ENCODE measurements at places on chromosomes 7 and 10.

- no peak for DNase-seq
Measured at GRCh38 chr7:3327655-3328054, 26.6 kb downstream of the SDK1 start.

- no peak for DNase-seq
Measured at GRCh38 chr7:104174798-104175197, 33.0 kb downstream of the ORC5 start.

GRCh38 chr7:80127412-80128160 is 7.0 kb upstream of the GNAI1 start:
- peak; percentile 41 for DNase-seq

GRCh38 chr7:136870866-136871487 is 2.5 kb downstream of the CHRM2 start:
- DNase-seq = no peak

DNA sequence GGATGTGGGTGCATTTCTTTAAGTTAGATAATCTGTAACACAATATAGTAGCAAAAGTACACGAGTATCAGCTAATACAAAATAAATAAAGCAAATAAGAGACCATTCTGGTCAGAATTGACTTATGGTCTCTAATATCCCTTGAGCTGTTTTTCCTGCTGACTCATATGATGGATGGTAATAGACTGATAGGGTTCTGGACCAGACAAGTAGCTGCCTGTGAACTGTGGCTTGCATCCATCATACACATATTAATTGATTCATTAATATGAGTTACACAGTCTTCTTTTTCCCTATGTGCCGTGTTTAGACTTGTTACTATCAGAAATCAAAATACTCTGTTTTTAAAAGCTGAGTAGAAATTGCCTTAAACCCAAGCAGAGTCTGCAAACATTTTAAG is 762.8 kb downstream of the GATA3 start:
- DNase-seq = no peak

DNA sequence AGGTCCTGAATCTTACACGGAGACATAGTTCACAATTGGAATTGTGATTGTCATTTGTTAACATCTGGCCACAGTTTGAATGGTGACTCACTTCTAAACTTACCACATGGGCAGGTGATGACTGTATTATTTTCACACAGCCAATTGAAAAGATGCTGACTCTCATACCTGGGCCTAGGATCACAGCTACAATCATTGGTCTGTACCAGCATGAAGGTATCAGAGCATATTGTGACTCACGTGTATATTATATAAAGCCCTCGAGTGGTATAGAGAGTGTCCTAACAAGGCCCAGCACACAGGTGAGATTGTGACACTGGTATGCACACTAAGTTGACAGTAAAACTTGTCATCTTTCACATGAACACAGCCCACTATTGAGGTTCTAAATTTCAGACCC is 9.4 kb upstream of the ZNF107 start:
- no peak for DNase-seq

GRCh38 chr10:114239117-114239993 is at the start of gene VWA2:
TSS of gene VWA2 (plus strand) at chr10:114239254. CDS start at chr10:114248714, 9,460 bp downstream.
- peak; percentile 73 for DNase-seq

DNA sequence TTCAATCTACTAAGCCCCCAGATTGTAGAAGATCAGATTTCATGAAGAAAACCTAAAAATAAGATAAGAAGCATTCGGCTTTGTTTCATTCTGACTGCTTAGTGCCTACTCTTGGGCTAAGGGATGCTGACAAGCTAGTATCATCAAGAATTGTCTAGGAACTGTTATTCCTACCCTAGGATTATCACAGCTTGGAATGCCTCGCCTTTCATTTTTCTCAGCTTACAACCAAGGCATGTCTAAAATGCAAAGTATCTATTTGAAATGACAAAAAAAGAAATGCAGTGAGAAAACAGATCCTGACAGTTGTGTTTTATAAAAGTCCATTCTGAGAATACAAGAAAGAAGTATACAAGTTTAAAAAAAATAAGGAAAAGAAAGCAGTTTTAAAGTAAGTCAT is 441.0 kb downstream of the KCNMA1 start:
- no peak for DNase-seq

- no peak for DNase-seq
Measured at GRCh38 chr10:133466683-133467275, 13.0 kb downstream of the SCART1 start.

DNA sequence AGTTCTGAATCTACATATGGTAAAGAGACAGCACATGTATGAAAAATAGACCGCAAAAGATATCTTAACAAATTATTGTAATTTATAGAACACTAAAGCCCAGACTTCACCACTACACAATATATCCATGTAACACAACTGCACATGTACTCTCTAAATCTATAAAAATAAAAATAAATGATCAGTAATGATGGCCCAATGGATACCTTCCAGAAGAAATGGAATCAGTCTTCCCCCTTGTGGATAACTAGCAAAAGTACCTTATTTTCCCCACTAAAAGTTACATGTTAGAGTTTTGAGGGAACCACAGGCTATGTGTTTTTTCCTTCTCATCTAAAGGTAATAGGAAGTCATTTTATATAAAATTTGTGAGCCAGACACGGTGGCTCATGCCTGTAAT is 25.7 kb downstream of the C7orf25 start:
- DNase-seq = peak; percentile 52

- no peak for DNase-seq
Measured at GRCh38 chr10:97217299-97217698, 31.5 kb upstream of the SLIT1 start.

DNA sequence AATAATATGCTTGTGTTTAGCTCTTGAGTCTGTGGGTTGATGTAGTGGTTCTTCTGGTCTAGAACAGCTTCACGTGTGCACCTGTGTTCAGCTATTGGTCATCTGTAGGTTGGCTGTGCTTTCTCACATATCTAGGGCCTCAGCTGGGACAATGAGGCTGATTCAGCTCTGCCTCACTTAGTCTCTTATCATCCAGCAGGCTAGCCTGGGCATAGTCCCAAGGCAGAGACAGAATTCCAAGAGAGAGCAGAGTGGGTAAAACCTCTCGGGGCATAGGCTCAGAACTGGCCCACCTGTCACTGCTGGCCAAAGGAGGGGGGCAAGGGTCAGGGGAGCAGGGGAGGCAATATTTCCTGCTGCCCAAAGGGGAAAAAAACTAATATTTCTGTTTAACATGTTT is 32.0 kb upstream of the MXI1 start:
- no peak for DNase-seq

DNA sequence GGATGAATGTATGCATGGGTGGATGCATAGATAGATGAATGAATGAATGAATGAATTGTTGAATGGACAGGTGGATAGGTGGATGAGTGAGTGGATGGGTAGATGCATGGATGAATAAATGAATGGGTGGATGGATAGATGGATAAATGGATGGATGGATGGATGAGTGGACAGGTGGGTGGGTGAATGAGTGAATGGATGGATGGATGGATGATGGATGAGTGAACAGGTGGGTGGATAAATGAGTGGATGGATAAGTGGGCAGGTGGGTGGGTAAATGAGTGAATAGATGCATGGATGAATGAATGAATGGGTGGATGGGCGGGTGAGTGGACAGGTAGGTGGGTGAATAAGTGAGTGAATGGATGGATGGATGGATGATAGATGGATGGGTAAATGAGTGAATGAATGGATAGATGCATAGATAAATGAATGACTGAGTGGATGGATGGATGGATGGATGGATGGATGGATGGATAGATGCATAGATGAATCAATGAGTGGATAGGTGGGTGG is 72.6 kb downstream of the MYL10 start:
- DNase-seq = no peak

- no peak for DNase-seq
Measured at GRCh38 chr10:73017955-73018480, 63.4 kb upstream of the PLA2G12B start.

GRCh38 chr10:55232553-55232952 is 431.5 kb upstream of the PCDH15 start:
- DNase-seq = no peak

- no peak for DNase-seq
Measured at GRCh38 chr10:17506856-17507471, 52.6 kb upstream of the ST8SIA6 start.

- DNase-seq = no peak
Measured at GRCh38 chr10:88158526-88159122, 295.2 kb downstream of the PTEN start.

- DNase-seq = no peak
Measured at GRCh38 chr7:92851732-92852131, 15.4 kb upstream of the CDK6 start.

DNA sequence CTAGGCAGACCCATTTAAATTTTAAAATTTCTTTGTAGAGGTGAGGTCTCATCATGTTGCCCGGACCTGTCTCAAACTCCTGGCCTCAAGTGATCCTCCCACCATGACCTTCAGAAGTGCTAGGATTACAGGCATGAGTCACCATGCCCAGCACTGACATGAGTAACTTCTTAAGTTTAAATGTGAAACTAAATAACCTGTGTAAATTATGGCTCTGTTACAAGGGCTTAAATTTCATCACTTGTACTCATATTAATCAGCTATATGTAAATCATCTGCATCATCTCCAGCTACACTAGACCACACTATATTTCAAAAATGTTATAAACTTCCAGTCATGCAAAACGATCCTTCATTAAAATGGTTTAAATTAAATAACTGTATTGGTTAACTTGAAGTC is 56.1 kb downstream of the ATAD1 start:
- DNase-seq = no peak

DNA sequence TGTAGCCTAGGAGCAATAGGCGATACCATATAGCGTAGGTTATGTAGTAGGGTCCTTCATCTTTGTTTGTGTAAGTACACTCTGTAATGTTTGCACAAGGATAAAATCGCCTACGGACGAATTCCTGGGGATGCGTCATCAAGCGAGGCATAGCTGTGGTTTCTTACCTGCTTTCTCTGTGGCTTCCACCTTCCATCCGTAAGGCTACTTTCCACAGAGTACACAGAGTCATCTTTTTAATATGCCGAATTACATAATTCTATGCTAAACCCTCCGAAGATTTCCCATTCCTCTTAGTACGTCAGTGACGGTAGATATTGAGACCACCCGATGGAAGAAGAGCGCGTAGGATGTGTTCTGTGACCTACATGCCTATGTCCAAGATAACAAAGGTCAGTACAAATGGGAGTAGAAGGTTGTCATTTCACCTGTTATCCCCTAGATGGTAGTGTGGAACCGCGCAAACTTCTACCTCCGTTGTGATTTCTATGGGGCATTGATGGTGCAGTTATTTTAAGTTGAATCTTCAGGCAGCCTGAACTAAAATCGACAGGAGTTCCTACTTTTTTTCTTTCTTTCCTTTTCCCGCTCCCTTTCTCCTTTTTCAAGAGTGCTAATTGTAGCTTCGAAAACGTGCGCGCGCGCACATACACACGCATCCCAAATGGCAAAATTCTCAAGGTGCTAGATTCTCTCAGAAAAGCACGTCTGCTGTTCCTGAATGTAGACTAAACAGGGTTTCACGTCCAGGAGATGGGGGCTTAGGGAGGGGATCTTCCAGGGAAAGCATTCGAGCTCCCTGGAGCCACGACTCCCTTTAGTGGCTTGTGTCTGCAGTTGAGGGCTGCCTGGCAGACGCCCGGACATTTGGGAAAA is 111.7 kb upstream of the MBL2 start:
- peak; percentile 92 for DNase-seq

- DNase-seq = no peak
Measured at GRCh38 chr7:145681646-145682045, 435.0 kb upstream of the CNTNAP2 start.

GRCh38 chr7:52009181-52009580 is 692.6 kb upstream of the COBL start:
- no peak for DNase-seq

GRCh38 chr7:36367561-36368077 is 22.0 kb upstream of the ANLN start:
- peak; percentile 66 for DNase-seq

GRCh38 chr10:51964630-51965029 is 265.2 kb upstream of the CSTF2T start:
- DNase-seq = no peak

DNA sequence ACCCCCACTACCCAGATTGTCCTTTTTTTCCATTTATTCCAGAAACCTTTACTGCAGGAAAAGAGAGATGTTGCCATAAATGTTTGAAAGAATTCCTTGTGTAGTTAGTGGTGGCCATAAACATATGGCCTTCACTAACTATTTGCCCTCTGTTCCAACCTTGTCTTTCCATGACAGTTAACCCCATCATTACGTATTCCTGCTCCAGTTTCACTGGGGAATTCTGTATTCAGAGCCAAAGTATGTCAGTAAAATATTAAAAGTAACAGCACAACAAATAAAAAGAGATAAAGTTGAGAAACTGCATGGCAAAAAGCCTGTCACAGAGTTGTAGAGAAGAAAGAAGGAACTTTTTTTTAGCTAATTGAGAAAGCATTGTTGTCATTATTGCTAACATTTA is 261.3 kb downstream of the BICC1 start:
- no peak for DNase-seq
